ENCODE measurements at places on chromosomes 2 and 18.

- DNase-seq = no peak
These were observed 123.3 kb downstream of the PRKCE start for GRCh38 chr2:45774688-45775244.

DNA sequence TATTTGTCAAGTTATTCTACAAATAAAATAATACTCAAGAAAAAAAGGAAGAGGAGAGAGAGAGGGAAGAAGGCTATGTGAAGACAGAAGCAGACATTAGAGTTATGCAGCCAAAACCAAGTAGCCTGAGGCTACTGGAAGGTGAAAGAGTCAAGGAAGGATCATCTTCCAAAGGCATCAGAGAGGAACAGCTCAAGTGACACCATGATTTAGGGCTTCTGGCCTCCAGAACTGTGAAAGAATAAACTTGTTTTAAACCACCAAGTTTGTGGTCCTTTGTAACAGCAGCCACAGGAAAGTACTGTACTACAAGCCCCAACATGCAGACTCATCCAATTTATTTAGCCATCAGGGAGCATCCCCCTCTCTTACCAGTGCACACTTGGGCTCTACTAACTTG, 788.5 kb upstream of the LRRTM1 start:
- no peak for DNase-seq

DNA sequence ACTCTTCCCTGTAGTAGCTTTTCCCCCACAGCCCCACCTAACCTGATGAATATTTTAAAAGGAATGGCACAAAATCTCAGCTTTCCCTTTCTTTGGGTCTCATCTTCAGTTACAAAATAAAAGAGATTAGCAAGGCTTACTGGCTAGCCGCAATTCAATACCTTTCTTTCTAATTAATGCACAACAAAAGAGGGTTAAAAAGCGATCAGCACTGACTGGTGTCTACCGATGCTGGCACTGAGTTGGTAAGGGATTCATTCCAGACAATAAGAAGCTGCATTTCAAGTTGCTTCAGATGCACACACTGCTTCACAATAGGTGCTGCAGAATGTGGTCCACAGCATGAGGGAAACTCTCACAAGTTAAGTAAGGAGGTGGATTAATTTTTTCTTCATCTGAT, 41.9 kb downstream of the HDHD2 start:
- no peak for DNase-seq

- no peak for DNase-seq
These were observed 154.6 kb downstream of the ANKRD36 start for GRCh38 chr2:97267411-97268074.

DNA sequence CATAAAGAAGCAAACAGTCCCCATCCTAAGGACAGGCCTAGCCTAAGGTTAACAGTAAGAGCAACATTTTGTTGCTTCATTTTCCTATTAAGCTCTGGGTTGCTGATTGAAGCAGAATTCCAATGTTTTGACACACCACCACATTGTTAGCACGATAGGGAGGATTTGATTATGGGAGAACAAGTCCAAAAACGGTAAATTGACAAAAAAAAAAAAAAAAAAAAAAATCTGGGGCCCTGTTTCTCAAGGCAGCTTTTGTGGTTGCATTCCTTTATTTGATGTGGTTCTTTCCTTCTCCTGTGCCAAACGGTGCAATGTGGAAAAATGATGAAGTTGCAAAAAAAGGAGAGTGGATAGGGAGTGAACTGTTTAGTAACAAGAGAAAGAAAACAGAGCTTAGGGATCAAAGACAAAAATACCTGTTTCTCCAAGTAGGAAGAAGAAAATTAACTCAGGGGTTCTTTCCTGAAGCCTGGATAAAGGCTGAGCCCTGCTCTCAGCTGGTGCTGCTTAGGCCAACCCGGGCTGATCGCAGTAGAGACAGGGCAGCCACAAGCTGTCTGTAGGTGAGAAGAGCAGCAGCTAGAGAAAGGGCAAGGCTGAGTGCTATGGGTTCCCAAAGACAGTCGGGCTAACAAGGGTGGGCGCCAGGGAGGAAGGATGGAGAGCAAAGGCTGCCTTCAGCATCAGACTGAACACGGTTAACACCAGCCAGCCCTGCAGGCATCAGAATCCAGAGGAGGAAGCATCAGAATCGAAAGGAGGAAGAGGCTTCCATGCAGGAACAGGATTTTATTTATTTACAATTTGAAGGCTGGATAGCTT, 167.8 kb upstream of the FOSL2 start:
- DNase-seq = no peak

GRCh38 chr18:76752400-76752799, 70.0 kb upstream of the ZNF236 start:
- DNase-seq = no peak

- no peak for DNase-seq
These were observed 2.1 kb upstream of the PPP1CB start for GRCh38 chr2:28749526-28749925.

GRCh38 chr2:68292108-68292710, 27.5 kb downstream of the CNRIP1 start:
- DNase-seq = no peak

DNA sequence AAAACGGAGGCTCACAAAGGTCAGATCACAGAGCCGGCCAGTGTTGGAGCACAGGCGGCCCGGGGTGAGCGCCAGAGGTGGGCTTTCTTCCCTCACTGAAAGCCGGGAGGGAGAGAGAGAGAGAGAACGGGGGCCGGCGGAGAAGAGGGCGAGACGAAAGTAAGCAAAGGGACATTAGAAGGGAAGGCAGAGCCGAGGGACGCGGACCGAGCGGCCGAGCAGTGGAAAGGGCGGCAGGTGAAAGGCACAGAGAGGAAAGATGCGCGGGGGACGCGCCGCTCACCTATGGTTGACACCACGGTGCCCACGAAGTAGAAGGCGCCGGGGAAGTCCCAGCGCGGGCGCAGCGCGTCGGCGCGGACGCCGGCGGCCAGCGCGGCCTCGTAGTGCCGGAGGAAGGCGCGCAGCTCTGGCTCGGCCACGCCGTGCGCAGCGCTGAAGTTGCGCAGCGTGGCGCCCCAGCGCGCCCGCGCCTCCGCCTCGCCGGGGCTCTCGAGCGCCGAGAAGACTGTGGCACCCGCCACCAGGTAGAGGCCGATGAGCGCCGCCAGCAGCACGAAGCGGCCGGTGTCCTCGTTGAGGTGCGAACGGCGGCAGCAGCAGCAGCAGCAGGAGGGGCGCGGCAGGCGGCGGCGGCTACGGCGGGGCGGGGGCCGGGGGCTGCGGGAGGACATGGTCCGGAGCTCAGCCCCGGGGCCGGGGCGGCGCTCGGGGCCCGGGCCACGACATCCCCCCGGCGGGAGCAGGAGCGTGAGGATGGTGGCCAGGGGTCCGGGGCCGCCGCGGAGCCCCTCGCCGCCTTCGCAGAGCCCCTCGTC, 166.9 kb downstream of the MSH2 start:
- no peak for DNase-seq

GRCh38 chr2:102112692-102113665, 29.6 kb upstream of the IL1R1 start:
- DNase-seq = no peak

DNA sequence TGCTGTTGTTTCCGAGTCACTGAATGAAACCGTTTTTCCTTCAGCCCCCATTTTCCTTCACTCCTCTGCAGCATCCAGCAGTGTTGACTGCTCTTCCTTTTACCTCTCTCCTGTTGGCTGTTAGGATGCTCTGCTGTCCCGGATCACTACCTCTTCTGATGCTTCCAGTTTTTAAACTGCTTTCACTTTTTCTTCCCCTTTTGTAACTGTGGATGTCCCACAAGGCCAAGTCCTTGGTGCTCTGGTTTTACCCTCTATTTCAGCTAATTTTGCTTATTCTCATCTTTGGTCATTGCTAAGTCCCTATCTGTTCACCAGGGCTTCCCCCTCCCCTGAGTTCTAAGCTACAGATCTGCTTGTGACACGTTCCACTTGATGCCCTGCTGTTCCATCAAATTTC, 39.4 kb upstream of the MAP4K3 start:
- no peak for DNase-seq

- no peak for DNase-seq
These were observed 34.9 kb upstream of the ATP8B1 start for GRCh38 chr18:57837917-57838548.

Data from activated T-helper 1 cell treated with anti-CD3 and anti-CD28 coated beads, Interleukin-2, amount 50 U/mL, for 16 hours (primary cell).